ENCODE measurements at places on chromosomes 7 and 10. TPM values are rescaled to one million over a fixed set of nuclear protein-coding genes. Genes with fewer than 3 reads are reported as not detected.

ACADSB gene
- 6.4 TPM for polyA plus RNA-seq

ERVW-1 gene
- not detected for polyA plus RNA-seq

IDI2 gene
- 0.14 TPM for polyA plus RNA-seq

ASB10 gene
- not detected for polyA plus RNA-seq

PRSS37 gene
- not detected for polyA plus RNA-seq

Data from pancreas (tissue), 10 donors.